SJSA1 (cell line): ENCODE measurements at places on chromosomes 7 and 10.

DNA sequence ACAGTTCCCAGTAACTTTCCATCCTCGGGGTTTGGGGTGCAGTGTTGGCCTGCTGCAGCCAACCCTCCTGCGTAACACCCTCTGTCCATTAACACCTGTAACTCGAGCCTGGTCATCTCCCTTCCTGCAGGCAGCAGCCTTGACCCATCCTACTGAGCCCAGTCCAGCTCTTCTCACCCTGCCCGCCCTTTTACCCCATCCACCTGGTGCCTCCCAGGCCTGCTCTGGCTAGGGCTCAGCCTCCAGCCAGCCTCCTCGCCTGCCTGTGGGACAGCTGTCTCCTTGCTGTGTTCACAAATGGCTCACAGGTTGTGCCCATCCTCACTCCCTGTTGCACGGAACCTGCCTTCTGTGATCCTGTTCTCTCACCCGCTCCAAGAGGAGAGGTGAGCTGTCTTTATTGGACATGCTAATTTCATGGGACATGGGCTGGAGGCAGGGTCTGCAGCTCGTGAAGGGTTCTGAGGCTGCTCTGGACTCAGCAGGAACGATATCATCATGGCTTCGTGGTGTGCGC, 277.2 kb upstream of the TCERG1L start:
- no peak for DNase-seq

- no peak for DNase-seq
Observed at GRCh38 chr10:110842326-110842904, 29.3 kb upstream of the PDCD4 start.

DNA sequence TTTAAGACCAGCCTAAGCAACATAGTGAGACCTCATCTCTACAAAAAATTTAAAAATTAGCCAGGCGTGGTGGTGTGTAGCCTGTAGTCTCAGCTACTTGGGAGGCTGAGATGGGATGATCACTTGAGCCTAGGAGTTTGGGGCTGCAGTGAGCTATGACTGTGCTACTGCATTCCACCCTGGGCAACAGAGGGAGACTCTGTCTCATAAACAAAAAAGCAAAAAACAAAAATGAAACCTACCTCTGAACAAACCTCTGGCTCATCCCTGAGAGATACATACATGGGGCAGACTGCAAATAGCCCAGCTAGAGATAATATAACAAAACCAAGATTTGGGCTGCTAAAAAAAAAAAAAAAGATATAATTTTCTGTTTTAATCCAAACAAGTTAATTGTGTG, 19.5 kb downstream of the C10orf67 start:
- DNase-seq: no peak

GRCh38 chr7:65731562-65732035, 141.3 kb upstream of the VKORC1L1 start:
- DNase-seq: no peak

DNA sequence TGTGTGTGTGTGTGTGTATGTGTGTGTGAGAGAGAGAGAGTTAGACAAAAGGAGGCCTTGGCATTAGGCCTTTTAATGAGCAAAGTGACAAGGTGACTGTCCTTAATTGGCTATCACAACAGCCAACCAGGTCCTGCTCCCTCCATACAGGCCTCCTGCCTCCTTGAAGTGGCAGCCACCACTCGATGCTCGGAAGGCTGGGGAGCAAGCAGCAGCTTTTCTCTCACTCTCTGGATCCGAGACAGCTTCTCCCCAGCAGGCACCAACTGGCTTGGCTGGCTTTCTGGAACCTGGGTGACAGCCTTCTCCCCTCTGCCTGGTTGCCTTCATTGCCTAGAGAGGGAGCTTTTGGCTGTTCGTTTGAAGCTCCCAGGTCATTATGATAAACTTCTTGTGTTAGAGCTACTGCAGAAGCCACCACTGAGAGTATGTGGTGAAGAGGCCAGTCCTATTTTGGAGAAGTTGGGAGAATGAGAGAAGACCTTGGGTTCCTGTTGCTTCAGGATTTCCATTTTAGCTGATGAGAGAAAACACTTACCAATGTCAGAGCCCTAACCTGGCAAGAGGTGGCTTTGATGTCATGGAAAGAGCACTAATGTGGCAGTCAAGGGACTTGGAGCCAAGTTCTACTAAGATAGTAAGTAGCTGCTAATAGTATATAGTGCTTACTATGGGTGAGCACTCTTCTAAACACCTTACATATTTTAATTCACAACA, 37.6 kb downstream of the RPS24 start:
- DNase-seq: no peak

DNA sequence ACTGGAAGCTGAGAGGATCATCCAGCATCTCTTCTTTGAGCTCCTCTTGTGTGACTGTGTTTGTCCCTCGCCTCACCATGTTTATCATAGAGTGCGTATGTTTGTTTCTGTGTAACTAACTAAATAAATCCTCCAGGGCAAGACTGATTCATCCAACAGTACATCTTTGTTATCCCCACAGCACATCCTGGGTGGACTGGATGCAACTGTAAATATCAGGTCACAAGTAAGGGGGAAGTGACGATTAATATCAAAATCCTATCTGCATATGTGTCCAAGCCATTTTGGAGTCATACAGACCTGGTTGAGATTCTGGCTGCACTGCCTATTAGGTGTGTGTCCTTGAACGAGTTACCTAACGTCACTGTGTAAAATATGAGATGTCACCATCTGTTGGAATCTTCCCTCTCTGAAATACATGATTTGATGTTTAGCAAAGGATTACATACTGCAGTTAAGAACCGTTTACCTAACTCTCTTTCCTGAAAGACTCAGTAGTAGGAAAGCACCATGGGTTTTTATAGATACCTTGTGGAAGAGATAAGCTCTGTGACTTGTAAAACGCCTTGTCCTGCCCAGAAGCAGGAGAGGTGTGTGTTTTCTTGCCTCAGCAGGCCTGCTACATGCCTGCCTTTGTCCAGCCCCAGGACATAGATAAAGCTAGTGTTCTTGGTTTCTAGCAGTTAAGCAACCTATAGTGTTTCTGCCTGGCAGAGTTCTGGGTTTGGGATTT, 25.8 kb downstream of the WBP1L start:
- peak; percentile 76 for DNase-seq

GRCh38 chr10:99678921-99679320, 19.6 kb downstream of the ENTPD7 start:
- no peak for DNase-seq

GRCh38 chr7:158274996-158275395, 312.6 kb downstream of the PTPRN2 start:
- peak; percentile 22 for DNase-seq

DNA sequence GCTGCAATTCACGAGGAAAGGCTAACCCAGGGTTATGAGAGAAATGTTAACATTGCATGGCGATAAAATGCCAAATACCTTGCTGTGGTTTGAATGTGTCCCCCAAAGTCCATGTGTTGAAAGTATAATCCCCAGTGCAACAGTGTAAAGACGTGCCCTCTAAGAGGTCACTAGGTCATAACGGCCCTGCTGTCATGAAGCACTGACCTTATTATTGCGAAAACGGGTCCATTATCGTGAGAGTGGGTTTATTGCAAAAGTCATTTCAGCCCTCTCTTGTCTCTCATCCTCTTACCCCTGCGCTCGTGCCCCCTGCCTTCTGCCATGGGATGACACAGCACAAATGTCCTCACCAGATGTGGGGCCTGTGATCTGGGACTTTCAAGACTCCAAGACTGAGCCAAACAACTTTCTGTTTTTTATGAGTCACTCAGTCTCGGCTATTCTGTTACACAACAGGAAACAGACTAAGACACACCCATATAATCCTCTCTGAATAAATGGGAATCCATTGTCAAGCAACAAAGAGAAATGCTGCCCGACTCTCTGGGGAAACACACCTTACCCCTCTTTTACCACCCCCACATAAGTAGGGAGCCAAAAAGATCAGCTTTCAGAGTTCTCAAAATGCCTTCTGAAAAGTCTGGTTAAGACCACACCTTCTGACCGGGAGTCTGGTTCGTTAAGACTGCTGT, 73.1 kb upstream of the UCN3 start:
- DNase-seq: peak; percentile 90

GRCh38 chr7:116906391-116906790, 44.0 kb downstream of the CAPZA2 start:
- DNase-seq: no peak

DNA sequence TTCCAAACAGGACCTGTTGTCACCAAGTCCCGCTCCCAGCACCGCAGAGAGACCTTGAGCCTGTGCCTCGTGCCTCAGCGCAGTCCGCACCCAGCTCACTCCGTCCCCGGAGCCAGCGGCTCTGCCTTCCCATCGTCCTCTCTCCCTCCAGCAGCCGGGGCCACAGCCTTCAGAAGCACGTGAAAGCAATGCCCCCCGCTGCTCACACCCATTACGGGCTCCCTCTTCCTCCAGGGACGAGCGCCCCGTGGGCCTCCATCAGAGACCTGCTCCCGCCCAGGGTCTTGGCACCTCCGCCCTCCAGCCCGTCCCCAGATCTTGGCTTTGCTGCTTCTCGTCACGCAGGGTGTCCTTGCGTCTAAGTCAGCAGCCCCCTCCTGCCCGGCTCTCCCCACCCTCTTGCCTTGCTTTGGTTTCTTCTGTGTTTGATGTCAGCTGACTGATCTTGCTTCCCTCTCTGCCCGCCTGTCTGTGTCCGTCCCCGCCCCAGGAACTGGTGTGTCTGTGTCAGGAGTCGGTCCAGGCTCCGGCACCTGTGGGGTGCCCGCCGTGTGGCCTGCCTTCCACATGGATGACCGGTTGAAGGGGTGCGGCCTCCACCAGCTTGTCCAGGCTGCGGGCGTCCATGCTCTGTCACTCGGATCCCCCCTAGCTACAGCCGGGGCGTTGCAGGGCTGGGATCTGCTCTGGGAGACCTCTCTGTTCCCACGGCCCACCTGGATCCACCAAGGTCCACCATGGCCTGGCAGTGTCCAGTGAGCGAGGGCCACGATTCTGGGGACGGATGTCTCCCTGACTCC, 61.9 kb downstream of the FOXL3 start:
- no peak for DNase-seq

GRCh38 chr7:74223711-74224510, 14.1 kb downstream of the LAT2 start:
- no peak for DNase-seq

DNA sequence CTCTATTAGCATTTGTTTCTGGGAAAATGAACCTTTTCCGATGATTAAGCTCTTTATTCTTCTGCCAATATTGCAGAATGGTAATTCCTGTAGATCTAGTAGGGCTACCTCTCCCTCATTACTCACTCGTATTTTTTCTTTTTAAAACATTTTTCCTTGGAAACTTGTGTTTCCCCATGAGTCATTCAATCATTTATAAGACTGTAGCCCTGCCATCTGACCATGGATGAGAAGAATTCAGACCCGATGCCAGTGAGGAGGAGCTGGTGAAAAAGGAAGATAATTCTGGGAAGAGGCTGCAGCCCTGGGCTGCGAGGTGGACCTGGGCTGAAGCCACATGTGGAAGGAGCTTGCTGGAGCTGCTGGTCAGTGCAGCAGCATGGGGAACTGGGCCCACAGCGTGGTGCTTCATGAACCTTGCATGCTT, 242.8 kb downstream of the KLF6 start:
- no peak for DNase-seq

GRCh38 chr7:123958186-123958703, 33.2 kb downstream of the SPAM1 start:
- DNase-seq: no peak

DNA sequence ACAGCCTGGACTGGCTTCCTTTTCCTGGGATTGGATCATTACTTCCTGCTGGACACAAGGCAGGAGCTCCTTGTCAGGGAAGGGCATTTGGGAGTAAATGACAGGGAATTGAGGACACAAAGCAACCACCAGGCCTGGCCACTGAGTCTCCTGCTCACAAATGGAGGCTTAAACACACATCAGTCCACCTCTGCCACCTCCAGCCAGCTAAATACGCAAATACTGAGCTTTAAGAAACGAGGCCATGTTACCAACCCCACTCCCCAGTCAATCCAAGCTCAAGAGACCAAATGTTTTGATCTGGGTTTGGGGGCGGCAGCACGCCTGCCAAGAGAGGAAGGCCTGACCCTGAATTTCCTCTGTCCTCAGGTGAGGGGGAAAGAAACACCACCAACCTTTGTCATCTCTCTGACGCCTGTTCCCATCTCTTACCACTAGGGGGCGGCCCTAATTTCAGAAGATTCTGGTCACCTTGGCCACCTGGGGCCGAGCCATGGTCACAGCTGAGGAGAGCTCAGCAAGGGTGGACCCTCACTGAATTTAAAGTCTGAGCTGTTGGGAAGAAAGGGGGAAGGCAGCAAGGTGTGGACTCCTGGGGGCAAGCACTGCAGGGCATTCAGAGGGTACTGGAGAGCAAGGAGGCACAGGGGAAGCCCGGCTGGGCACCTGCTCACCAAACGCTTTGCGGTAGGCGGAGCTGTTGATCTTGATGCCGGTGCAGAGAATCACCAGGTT, 16.5 kb downstream of the AIFM2 start:
- peak; percentile 38 for DNase-seq

DNA sequence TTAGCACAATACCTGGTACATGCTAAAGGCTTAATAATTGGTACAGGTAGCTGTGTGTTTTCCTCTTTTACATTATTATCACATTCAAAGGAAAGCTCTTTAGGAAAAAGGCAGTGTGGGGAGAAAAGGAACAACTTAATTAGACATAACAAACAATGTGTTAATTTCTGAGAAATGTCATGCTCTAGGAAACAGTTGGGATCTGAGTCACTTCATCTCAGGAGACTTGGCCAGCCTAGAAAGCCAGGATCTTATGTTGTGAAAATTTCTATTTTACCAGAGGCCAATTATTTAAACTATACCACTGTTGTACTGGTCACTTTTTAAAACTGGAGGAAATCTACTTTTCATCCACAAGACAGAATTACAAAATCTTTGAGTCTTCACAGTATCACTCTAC, 39.6 kb downstream of the ARMH3 start:
- DNase-seq: no peak

DNA sequence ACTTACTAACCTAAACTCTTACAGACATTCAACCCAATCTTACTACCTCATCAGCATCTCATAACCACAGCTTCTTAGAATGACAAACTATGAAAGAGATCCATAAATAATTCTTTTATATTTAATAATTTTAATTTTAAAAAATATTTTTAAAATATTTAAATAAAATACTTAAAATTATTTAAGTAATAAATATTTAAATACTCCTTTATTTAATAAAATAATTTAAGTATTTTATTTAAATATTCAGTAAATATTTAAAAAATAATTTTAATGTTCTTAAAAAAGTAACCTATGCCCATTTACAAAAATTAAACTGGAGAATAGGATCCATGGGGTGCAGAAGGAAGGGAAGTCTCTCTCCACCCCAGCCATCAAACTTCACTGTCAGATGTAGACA, 627.3 kb upstream of the MGMT start:
- DNase-seq: no peak

- DNase-seq: no peak
Observed at GRCh38 chr7:157088136-157088535, 50.6 kb upstream of the UBE3C start.

- DNase-seq: no peak
Observed at GRCh38 chr10:29663718-29664117, 28.9 kb upstream of the SVIL start.

DNA sequence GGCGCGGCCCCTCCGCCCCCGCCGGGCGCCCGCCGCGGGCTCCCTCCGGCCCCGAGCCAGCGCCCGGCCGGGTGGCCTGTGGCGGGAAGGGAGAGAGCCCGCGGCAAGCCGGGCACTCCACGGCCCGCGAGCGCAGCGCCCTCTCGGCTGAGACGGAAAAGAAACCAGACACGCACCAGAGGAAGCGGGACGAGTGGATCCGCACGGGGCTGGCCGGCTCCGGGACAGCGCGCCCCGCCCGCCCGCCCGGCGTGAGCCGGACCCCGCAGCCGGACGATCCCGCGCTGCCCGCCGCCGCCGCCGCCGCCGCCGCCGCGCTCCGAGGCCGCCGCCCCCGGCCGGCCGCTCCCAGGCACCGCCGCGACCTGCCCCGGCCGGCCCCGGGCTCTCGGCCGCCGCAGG, 300 bp downstream of the ARHGAP21 start:
- DNase-seq: no peak

- DNase-seq: no peak
Observed at GRCh38 chr10:48573045-48573444, 31.8 kb downstream of the ARHGAP22 start.
